ENCODE measurements at places on chromosomes 1 and 21.

DNA sequence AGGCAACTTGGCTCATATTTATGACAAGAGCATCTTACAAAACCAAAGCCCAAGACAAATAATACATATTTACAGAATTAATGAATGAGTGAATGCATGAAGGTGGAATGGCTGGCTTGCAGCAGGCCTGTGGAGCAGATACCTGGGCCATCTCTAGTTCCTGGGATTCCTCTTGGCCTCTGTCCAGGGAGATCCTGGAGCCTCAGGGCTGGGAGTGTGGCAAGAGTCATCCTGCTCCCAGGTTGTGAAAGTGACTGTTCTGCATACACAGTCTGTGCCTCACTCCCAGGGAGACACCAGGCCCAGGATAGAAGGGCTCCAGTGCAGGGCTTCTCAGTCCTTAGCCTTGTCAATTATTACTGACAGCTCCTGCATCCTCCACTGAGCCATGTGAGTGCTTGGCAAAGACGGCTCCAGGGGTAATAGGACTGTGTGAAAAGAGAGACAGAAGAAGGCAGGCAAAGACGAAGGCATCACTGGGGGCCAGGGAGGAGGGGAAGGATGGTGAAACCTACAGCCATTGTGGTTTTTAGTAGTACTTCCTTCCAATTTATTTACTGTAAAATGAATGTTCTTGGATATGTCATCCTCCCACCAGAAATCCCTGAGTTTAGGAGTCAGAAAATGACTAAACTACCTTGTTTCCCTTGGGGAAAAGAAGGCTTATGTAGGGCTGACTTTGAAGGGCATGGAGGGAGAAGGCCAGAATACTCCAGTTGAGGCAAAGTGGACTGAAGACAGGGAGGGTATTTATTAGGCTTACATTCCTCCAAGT is 14.3 kb upstream of the KPRP start:
- no peak for DNase-seq

- no peak for DNase-seq
Observed at GRCh38 chr1:153978274-153978909, 918 bp upstream of the JTB start.

GRCh38 chr1:19332832-19333231 is 20.7 kb downstream of the SLC66A1 start:
- no peak for DNase-seq

DNA sequence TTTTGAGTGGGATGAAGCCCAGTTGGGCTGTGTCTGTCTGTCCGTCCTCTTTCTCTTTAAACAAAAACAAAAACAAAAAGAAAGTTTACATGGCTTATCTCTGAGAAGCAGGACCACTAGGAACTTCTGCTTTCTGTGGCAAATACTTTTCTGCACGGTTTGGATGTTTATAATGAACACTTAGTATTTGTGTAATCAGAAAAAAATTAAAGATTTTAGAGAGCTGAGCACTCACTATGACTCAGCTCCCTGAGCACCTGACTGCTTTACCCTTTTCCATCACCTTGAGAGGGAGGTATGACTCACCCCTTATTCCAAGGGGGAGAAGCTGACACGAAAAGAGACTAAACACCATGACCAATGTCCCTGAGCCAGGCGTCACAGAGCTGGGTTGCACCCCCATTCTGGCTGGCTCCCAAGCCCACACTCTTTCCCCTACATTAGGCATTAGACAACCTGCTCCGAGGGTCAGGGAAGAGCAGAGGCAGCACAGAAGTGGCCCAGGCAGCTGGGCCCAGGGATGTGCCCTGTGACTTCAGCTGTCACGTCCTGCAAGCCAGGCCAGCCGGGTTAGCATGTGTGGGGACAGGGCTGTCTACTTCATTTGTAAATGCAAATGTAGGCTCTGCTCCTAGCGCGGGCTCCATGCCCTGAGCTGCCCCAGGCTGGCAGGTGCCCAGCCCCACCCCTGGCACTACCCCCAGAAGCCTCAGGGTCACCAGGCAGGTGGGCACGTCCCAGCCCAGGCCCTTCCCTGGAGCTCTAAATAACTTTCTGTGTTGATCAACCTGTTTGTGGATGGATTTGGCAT is 30.4 kb downstream of the RAP1GAP start:
- no peak for DNase-seq

DNA sequence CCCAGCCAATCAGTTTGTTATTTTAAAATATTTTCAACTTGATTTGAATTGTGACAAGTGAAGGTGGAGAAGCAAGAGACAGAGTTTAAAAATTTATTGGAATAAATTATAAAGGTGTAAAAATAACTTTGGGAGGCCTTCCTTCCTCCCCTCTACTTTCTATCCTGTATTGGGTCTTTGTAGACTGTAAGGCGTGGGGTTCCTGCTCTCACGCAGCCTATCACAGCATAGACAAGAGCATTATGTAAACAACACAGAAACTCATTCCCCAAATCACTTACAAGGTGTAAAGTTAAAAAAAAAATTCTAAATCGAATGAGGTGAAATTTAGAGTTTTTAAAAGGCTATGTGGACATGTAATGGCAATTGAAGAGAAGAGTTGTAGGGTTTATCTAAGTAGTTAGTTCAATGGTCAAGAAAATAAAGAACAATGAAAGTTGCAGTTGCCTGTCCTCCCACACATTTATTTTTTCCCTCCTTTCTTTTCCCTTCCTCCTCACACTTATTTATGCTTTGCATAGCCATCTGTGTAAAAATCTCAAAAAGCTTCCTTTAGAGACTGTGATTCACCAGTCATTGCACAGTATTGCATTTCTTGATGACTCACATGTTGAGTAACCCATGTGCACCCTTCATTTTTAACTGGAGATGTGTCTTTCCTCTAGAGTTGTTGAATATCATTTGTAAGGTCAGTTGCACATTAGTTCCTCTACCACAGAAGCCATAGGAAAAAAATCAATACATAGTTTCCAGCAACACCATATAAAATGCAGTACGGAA is 242.2 kb downstream of the PTPRC start:
- no peak for DNase-seq

GRCh38 chr1:156750711-156751450 is 594 bp downstream of the HDGF start:
- DNase-seq: no peak

GRCh38 chr1:85274969-85275453 is 1.4 kb downstream of the BCL10 start:
- no peak for DNase-seq

DNA sequence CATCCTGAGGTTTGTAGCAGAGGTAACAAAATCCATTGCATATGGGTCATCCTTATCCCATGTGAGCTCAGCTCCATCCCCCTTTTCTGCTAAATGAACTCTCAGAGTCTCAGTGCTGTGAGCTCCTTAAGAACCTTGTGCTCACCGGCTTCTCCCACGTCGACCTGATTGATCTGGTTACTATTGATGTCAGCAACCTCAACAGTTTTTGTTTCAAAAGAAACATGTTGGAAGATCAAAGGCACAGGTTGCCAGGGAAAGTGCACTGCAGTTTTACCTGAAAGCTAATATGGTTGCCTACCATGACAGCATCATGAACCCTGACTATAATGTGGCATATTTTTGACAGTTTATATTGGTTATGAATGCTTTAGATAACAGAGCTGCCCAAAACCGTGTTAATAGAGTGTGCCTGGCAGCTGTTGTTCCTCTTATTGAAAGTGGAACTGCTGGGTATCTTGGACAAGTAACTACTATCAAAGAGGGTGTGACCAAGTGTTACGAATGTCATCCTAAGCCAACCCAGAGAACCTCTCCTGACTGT is 131.4 kb downstream of the HS2ST1 start:
- DNase-seq: no peak

DNA sequence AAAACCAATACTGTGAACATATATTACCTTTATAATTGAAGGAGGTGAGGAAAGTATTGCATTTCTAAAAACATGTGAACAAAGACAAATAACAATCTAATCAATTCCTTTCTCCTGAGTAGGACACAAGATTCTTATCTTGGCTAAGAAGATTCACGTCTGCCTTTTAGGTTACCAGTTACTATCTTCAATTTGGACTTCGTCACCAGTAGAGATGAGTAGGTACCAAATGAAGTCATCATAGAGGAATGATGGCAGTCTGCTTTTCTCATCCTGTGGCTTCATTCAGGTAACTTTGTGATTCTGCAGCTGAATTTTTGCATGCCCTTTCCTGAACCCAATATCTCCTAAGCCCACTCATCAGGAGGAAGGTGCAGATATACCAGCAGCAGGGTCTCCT is 32.4 kb downstream of the ASTN1 start:
- DNase-seq: no peak

DNA sequence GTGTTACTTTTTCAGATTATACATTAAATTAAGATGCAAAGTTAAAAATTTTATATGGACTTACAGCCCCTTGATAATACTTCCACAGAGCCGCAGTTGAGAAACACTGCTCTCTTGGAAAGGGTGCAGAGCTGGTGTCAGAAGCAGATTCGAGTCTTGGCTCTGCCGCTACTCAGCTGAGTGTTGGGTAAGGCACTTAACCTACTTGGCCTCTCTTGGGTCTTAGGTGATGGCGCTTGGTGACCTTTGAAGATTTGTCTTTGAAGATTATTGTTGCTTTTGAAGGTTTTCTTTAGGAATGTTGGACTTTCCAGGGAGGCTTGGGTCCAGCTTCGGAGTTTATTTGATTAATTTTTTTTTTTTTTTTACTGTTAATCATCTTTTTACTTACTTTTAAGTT is 48.5 kb downstream of the CAMTA1 start:
- DNase-seq: no peak

- peak; percentile 54 for DNase-seq
Observed at GRCh38 chr1:21254335-21254951, 35.8 kb downstream of the ECE1 start.

DNA sequence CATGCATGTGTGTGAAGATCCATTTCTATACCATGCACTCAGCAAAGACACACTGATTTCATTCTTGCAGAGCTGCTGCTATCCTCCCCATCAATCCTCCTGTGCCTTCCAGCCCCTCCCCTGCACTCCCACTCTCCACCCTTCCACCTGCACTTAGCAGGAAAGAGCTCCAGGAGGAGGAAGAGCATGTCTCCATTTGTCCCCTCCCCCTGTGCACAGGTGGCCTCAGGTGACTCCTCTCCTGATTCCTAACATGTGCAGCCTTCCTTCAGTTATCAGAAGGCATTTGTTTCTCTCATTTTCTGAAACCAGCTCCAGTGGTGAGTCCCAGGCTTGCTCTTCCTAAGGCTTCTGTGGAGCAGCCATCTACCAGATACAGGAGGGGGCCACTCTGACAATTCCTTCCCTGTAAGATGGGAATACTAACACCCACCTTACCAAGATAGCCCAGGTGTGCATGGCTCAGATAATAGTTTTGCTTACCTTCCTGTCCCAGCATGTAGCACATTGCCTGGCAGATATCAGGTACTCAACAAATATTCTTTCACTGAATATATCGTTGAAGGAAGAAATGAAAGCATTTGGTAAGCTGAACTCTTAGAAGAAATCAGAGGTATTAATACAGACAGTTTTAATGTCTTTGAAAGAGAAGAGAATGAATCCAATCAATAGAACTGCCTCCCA is 21.9 kb upstream of the FAM3B start:
- no peak for DNase-seq

- no peak for DNase-seq
Observed at GRCh38 chr1:45862008-45862407, 58.6 kb downstream of the MAST2 start.

DNA sequence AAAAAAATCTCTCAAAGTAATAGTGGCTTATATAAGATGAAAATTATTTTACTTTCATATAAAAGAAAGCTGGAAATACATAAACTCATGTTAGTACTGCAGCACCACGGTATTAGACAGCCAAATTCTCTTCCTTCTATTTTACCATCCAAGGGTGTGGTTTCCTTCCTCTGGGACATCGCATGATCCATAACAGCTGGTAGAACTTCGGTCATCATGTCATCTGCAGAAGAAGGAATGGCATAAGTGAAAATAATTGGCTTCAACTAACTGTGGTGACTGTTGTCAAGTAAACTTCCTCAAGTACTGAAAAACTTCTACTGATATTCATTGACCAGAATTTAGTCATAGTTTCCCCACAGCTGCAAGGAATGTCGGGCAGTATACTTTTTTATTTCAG is 28.3 kb upstream of the IFI44L start:
- no peak for DNase-seq
